ENCODE measurements at places on chromosomes 7 and 10.

GRCh38 chr7:1675673-1676549, 5.8 kb downstream of the ELFN1 start:
- no peak for DNase-seq

DNA sequence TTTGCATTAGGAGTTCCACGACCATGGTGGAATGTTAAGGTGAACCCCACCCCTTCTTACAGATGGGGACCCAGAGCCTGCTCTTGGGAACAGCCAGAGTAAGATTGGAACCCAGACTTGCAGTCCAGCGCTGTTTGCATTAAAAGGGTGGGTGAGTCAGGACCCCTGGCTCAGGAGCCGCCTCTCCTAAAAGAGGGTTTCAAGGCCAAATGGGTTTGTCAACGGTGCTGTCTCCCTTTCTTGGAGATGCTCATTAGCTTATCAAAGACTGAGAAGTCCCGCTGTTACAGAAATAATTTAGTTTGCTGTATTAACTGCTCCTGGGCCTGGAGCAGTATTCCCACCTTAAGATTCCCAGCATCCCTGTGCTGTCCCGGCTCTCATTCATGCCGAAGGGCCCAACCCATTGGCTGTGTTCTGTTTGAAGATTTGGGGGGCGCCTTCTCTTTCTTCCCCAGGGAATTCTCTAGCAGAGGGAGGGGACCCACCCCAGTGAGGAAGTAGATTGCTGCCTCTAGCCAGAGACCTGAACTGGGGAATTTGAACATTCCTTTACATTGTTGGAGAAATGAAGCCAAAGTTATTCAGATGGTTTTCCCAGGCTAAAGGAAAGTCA, 1.8 kb downstream of the MARVELD1 start:
- no peak for DNase-seq

GRCh38 chr10:63964406-63964805, 443.2 kb downstream of the REEP3 start:
- DNase-seq: no peak

DNA sequence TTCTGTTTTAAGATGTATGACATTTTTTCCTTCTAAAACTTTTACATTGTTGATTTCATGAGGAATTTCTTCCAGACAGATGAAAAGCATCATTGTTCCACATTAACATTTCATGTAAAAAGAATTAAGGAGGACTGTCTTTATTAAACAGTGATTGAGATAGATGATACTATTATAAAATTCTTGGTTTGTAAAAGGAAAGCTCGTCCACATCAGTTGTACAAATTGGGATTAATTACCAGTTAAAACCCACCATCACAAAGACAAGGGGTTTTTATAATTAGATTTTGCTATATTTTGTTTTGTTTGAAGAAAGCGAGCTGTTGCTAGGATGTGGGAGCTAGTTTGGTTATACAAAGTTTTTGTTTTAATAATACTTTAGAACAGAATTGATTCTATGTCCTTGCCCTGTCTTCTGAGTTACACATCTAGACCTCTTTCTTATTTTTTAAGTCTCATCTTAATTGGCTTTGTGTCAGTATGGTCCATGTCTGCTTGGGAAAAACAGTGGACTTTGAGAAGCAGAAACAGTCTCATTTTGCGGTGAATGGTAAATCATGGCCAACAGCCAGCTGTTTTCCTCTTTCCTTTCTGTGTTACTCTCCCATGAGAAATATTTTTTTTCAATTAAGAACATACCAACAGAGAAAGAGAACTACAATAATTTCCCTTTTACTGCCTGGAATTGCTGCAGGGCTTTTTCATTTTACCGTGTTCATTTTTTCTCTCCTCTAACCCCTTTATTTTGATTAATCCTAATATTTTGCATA, 3.2 kb downstream of the TES start:
- no peak for DNase-seq

DNA sequence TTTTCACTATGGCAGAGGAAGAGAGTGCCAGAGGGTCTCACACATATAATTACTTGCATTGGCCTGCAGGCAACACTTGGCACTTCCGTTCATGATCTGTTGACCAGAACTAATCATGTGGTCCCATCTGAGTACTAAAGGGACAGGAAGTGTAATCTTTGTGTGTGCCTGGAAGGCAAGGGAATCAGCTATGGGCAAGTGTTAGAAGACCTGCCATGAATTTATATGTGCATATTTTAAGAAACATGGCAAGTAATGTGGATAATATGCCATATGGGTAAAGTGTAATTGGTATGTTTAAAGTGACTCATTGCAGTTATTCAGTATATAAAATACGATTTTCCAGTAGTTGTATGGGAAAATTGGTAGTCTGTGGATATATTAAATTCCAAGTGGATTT, 46.1 kb downstream of the CCSER2 start:
- DNase-seq: no peak

- DNase-seq: no peak
Observed at GRCh38 chr10:36181426-36182178, 539.5 kb upstream of the FZD8 start.

DNA sequence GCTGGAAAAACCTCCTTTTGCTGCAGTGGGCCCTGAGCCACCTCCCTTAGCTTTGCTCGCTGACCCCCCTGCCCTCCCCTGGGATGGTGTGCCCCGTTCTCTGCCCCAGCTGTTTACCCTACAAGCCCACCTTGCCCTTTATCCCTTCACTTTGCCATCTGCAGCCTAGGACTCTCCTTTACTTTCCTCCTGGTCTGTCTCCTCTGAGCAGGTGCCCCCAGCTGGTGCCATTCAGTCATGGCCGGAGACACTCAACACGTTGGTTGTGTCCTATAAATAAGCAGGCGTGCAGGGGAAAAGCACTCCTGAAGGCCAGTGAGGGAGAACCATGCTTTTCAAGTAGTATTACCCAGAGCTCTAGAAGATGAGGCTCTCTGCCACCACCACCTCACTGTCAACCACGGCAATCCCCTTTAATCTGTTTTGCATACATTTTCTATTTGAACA, 6.1 kb downstream of the RASSF4 start:
- DNase-seq: no peak

DNA sequence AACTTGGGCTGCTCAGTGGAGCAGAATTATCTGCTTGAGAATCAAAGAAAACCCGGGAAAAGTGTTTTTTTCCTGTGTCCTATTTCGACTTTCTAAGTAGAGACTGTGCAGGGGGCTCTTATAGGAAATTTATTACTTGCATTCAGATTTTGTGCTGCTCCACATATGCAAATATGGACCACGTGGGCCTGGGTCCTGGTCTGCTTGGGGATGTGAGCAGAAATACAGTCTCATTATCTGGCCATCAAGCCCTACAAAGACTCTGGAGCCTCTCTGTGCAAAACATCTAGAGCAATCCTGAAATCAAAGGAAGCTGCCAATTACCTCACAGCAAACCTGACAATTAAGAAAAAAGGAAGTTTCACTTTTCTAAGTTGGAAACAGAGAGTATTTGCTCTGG, 216.9 kb downstream of the LRMDA start:
- no peak for DNase-seq

- no peak for DNase-seq
Observed at GRCh38 chr7:27299861-27300260, 57.3 kb downstream of the EVX1 start.

DNA sequence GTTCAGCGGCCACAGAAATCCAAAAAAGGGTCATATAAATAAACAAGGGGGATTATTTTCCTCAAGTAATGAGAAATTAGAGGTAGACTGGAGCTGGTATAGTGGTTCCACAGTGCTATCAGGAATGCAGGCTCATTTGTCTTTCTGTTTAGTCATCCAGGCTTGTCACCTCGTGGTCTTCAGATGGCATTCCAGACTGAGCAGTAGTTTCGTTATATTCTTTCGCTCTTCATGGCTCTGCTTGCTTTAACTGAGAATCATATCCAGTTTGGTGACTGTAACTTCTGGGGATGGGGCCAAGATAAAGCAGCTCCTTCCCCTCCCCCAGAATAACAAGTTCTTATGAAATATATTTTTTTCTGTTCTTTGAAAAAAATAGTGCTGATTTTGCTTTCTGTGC, 9.5 kb downstream of the ANKIB1 start:
- no peak for DNase-seq

DNA sequence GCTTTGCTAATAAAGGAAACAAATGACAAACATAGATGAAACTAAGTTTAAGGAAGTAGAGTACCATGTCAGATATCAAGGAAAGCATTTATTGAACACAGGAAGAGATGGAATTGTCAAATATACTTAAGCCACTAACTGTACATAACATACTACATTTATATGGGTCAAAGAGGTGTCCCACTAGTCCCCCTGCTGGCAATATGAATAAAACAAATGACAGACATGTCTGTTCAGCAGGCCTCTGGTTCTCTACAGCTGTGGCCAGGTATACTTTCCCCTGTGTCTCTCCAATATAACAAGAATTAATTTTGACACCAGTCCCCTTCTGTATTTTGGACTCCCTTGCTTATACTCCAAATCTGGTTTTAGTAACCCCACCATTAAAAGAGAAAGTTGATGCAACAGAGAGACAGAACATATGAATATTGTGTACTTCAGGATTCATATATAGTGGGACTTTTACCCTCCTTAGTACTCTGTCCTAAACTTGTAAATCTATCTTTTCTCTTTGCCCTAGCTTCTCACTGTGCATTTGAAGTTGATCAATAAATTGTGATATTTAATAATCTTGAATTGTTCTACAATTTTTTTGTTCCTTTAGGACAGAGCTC, 42.9 kb downstream of the CD36 start:
- DNase-seq: no peak

DNA sequence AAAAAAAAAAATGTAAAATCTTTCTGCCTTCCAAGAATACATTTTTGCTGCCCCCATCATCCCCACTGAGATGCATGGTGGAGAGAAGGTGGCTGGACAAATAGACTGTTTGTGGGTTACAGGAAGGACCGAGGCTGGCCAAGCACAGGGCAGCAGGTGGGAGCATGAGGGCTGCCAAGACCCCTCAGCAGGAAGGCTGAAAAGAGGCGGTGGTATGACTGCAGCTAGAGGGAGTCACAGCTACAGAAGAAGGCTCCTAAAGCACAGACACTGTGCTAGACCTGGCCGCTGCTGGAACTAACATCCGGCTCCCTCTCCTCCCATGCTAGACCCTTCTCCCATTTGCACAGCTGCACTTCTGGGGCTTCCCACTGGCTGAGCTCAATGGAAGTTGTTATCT, 289.6 kb downstream of the TCERG1L start:
- no peak for DNase-seq

- DNase-seq: no peak
Observed at GRCh38 chr10:113454341-113455061, 98.4 kb upstream of the HABP2 start.

GRCh38 chr10:90276894-90277475, 575.6 kb downstream of the KIF20B start:
- DNase-seq: no peak

GRCh38 chr10:114914560-114914959, 23.4 kb upstream of the TRUB1 start:
- no peak for DNase-seq

DNA sequence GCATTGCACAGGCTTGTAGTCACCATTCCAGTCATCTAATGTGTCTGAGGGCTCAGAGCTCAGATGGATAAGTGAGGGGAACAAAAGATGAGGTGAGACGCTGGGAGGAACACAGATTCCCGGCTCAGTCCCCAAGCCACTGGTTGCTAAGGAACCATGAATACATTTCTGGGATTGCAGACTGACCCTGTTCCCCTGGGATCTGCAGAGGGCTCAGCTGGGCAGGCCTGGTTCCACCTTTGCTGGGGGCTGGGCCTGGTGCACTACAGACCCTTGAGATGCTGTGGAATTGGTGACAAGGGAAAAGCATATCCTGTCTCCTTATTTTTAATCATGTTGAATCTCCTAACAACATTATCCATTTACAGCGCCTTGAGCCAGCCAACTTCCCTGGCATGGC, 19.2 kb downstream of the ELFN1 start:
- no peak for DNase-seq

- DNase-seq: peak; percentile 10
Observed at GRCh38 chr7:94655848-94656657, at the start of gene SGCE. Gene SGCE, minus strand, starts transcription at chr7:94656133. Its CDS starts 35 bp downstream, at chr7:94656098.

GRCh38 chr7:24700521-24701260, 56.6 kb downstream of the GSDME start:
- DNase-seq: no peak

DNA sequence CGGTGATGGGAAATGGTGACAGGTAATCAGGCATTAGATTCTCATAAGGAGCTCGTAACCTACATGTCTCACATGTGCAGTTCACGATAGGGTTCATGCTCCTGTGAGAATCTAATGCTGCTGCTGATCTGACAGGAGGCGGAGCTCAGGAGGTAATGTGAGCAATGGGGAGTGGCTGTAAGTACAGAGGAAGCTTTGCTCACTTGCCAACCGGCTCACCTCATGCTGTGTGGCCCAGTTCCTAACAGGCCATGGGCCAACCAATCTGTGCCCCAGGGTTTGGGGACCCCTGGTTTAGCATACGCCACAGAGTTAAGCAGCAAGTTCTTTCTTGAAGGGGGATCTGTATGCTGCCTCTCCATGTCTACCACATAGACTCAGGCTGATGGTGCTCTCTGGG, 133.1 kb downstream of the IQUB start:
- DNase-seq: no peak

DNA sequence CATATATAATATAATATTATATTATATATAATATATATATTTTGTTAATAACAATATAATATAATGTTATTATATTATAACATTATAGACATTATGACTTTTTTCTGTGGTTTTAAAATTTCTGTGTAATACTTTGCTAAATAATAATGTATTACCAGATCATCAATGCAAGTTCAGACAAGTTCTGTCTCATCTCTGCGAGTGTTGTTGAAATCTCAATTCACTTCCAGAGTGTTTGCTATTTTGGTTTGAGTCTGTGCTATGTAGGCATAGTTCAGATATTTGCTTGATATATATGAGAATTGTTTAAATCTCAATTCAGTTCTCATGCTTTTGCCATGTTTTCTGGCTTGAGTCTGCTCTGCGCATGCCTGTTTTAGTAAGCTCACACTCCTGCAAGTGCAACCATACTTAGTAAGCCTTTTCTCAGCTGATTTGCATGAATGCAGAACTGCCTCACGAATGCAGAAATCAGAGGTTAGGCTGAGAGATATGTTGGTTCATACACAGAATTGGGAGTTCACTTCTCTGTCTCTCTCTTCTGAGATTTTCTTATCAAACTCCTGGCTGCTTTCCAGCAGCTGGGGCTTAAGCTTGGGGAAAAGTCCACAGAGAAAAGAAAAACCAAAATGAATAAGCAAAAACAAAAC, 830.2 kb upstream of the SORCS1 start:
- no peak for DNase-seq

- DNase-seq: no peak
Observed at GRCh38 chr7:96933067-96933645, 72.2 kb upstream of the DLX6 start.
